ENCODE measurements at places on chromosomes 12 and 14. TPM values are rescaled to one million over a fixed set of nuclear protein-coding genes. Genes with fewer than 3 reads are reported as not detected.

The CCDC88C gene
- 151 TPM for total RNA-seq

The TDRD9 gene
- total RNA-seq, result 1.1 TPM

The SCN8A gene
- 1.3 TPM for total RNA-seq

The FMNL3 gene
- 44.2 TPM for total RNA-seq

The CCND2 gene
- 492 TPM for total RNA-seq

The DGLUCY gene
- 113 TPM for total RNA-seq

The LRRC43 gene
- total RNA-seq, result 0.67 TPM

The SLC6A12 gene
- 0.33 TPM for total RNA-seq

The SLC2A13 gene
- 8.0 TPM for total RNA-seq

The MYL2 gene
- total RNA-seq, result not detected

The CD27 gene
- total RNA-seq, result 44.9 TPM

The LRTM2 gene
- not detected for total RNA-seq

The PLA2G1B gene
- total RNA-seq, result not detected

The NEK9 gene
- 83.0 TPM for total RNA-seq

The KRT80 gene
- not detected for total RNA-seq

The REP15 gene
- 0.61 TPM for total RNA-seq

The DLK1 gene
- not detected for total RNA-seq

The FOXA1 gene
- not detected for total RNA-seq

The VPS37B gene
- 25.7 TPM for total RNA-seq

The ARMH4 gene
- total RNA-seq, result not detected

The GPD1 gene
- total RNA-seq, result not detected

The SERPINA9 gene
- total RNA-seq, result not detected

The LMO3 gene
- total RNA-seq, result not detected

The RFX4 gene
- total RNA-seq, result not detected

The RNFT2 gene
- total RNA-seq, result 8.6 TPM

The PLCZ1 gene
- total RNA-seq, result not detected

The HOTAIR gene
- not detected for total RNA-seq

The CNTN1 gene
- total RNA-seq, result not detected

The LYSET gene
- total RNA-seq, result 9.7 TPM

The TPPP2 gene
- total RNA-seq, result not detected

The TMCC3 gene
- 0.33 TPM for total RNA-seq

The SERPINA10 gene
- total RNA-seq, result not detected

The FOXM1 gene
- total RNA-seq, result 155 TPM

The OR4E1 gene
- not detected for total RNA-seq

The RNU4-1 gene
- total RNA-seq, result 2,122 TPM

The GPR84 gene
- 0.32 TPM for total RNA-seq

The SPRYD4 gene
- 3.4 TPM for total RNA-seq

The CIROP gene
- not detected for total RNA-seq

The RCOR1 gene
- 18.3 TPM for total RNA-seq

The FAM222A gene
- total RNA-seq, result 1.6 TPM

The PROX2 gene
- 0.21 TPM for total RNA-seq

The GPRC5D gene
- total RNA-seq, result not detected

The CPNE6 gene
- not detected for total RNA-seq

The TAMALIN gene
- 1.8 TPM for total RNA-seq

The MYF6 gene
- total RNA-seq, result not detected

The VCPKMT gene
- 12.0 TPM for total RNA-seq

The C1QL4 gene
- not detected for total RNA-seq

Data from activated CD8-positive, alpha-beta memory T cell treated with anti-CD3 and anti-CD28 coated beads, Interleukin-2, amount 10 ng/mL, durations not matched to agents 7 days and 5 days (primary cell).